ENCODE measurements at places on chromosomes 11 and 22. TPM values are rescaled to one million over a fixed set of nuclear protein-coding genes. Genes with fewer than 3 reads are reported as not detected.

- H3K36me3 ChIP-seq = peaks cover 6% of the 10 kb centered on the region
- H3K27me3 ChIP-seq = no peaks in the 10 kb centered on the region
- no peak for DNase-seq
- H3K27ac ChIP-seq = peak overlapping the region; percentile 87
- H3K4me1 ChIP-seq = peaks cover 26% of the 10 kb centered on the region
These were observed 367.9 kb downstream of the MN1 start for GRCh38 chr22:27433585-27434190.

- peaks cover 4% of the 10 kb centered on the region for H3K4me1 ChIP-seq
- no peak overlapping the region for H3K4me3 ChIP-seq
- H3K36me3 ChIP-seq = peaks cover 7% of the 10 kb centered on the region
- no peaks in the 10 kb centered on the region for H3K27me3 ChIP-seq
These were observed 44.4 kb downstream of the DCDC1 start for GRCh38 chr11:31325160-31325559.

DNA sequence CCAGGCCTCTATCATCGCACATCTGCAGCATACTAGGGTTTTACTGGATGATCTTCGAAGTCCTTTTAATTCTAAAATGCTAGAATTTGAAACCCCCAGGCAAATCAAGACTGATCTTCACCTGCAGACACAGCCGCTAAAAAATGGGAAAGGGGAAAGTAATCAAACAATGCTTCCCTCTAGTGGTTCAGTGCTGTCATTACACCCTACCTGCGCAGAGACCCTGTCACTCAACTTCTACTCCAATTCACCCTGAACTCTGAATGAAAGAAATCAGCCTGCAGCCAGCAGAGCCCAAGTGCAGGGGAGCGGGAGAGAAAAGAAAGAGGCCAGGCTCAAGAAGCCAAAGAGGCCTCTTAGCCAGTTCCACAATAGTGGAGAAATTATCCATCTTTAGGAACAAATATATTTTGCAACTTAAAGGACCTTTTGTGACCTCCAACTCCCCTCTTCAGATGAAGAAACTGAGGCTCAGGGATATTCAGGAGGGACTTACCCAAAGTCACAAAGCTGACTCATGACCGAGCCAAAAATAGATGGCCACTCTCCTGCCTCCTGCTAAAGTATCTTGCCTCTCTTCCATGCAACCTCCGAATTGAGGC is 33.0 kb downstream of the SERGEF start:
- H3K4me1 ChIP-seq = peaks cover 3% of the 10 kb centered on the region
- H3K36me3 ChIP-seq = peaks cover 12% of the 10 kb centered on the region
- DNase-seq = peak; percentile 22
- no peak overlapping the region for H3K4me3 ChIP-seq

The MMP27 gene
- total RNA-seq = not detected

- no peaks in the 10 kb centered on the region for H3K36me3 ChIP-seq
- no peak overlapping the region for H3K27ac ChIP-seq
- DNase-seq = no peak
- no peak overlapping the region for H3K4me3 ChIP-seq
- peaks cover 68% of the 10 kb centered on the region for H3K27me3 ChIP-seq
- no peaks in the 10 kb centered on the region for H3K4me1 ChIP-seq
These were observed 31.2 kb upstream of the PRAME start for GRCh38 chr22:22590136-22590891.

- no peaks in the 10 kb centered on the region for H3K27me3 ChIP-seq
- peaks cover 7% of the 10 kb centered on the region for H3K36me3 ChIP-seq
- H3K4me1 ChIP-seq = peaks cover 15% of the 10 kb centered on the region
- DNase-seq = no peak
- H3K4me3 ChIP-seq = peak overlapping the region; percentile 22
These were observed 74.9 kb downstream of the RPL27A start for GRCh38 chr11:8757533-8757932.

- no peaks in the 10 kb centered on the region for H3K36me3 ChIP-seq
- H3K4me1 ChIP-seq = peaks cover 8% of the 10 kb centered on the region
- H3K27ac ChIP-seq = no peak overlapping the region
- DNase-seq = no peak
- H3K27me3 ChIP-seq = no peaks in the 10 kb centered on the region
These were observed 448.0 kb upstream of the FAT3 start for GRCh38 chr11:91776655-91777054.

GRCh38 chr11:76732643-76733042 is 50.5 kb upstream of the TSKU start:
- no peak overlapping the region for H3K27ac ChIP-seq
- DNase-seq = no peak
- H3K27me3 ChIP-seq = peaks cover 28% of the 10 kb centered on the region
- H3K4me1 ChIP-seq = peaks cover 3% of the 10 kb centered on the region

- H3K4me1 ChIP-seq = no peaks in the 10 kb centered on the region
- H3K4me3 ChIP-seq = no peak overlapping the region
- no peaks in the 10 kb centered on the region for H3K36me3 ChIP-seq
- H3K27ac ChIP-seq = no peak overlapping the region
- no peaks in the 10 kb centered on the region for H3K27me3 ChIP-seq
These were observed 8.5 kb downstream of the ADORA2A start for GRCh38 chr22:24435861-24436371.

DNA sequence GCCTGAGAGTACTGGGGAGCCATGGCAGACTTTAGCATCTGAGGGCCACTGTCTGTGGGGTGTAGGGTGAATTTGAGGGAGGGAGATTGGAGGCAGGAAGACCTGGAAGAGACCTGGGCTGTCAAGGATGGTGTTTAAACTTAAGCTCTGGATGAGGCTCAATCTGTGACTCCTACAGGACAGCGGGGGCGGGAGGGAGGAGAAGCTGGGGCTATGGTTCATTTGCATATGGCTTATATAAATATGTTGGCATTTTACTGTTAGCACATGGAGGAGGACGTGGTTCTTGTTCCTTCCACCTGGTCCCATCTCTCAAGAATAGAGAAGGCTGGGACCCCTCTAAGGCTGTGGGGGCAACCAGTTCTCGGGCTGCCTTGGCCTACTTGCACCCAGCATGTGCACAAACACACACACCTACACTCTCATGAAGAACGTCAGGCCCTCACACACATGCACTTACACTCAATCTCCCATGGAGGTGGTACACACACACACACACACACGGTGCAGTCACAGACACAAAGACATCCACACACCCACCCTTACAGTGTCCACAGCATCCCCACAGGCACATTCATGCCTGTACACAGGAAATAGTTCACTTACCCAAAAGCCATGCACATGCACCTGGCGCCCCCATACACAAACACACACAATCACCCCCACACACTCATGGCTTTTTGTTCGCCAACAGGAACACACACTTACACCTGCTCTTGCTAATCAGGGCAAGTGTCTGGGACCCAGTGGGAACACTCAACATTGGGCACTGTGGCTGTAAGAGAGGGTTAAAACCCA is 81.3 kb downstream of the PDE2A start:
- peaks cover 2% of the 10 kb centered on the region for H3K4me1 ChIP-seq
- no peaks in the 10 kb centered on the region for H3K36me3 ChIP-seq

The PIK3C2A gene
- total RNA-seq = 106 TPM

DNA sequence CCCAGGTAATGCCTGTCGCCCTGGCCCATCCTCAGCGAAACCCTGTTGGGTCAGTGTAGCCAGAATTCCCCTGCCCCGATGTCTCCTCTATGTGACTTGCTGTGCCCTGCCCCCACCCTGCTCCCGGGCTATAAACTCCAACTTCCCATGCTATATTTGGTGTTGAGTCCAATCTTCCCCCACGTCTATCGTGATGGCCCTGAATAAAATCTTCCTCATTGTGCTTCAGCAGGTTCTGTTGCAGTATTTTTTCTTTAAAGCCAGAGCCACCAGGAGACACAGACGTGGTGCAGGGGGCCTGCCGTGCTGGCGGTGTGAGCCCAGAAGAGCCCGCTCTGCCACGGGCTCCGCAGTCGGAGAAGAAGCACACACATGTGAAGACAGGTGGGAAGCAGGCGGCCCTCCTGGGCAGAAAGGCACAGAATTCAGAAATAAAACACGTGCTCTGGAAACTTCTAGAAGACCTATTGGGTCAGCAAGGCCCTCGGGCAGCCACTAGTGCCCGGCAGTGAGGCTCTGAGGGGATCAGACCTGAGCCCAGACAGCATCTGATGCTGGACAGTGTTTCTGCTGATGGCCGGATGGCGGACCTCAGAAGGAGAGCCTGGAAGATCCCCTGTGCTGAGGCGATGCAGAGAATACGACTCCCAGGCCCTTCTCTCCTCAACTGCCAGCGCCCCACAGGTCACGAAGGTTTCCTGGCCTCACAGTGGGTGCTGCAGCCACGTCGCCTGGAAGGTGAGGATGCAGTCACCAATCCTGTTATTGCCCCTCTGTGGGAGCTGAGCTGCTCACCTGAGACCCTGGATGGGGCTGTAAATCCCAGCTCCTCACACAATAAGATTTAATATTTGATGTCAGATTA is 501.9 kb downstream of the BRD1 start:
- peaks cover 27% of the 10 kb centered on the region for H3K27me3 ChIP-seq
- H3K4me3 ChIP-seq = no peak overlapping the region
- DNase-seq = peak; percentile 5
- H3K4me1 ChIP-seq = no peaks in the 10 kb centered on the region
- no peaks in the 10 kb centered on the region for H3K36me3 ChIP-seq

GRCh38 chr22:42910221-42910942 is 53.3 kb upstream of the ARFGAP3 start:
- DNase-seq = no peak
- H3K4me3 ChIP-seq = no peak overlapping the region
- no peak overlapping the region for H3K27ac ChIP-seq
- peaks cover 6% of the 10 kb centered on the region for H3K4me1 ChIP-seq

DNA sequence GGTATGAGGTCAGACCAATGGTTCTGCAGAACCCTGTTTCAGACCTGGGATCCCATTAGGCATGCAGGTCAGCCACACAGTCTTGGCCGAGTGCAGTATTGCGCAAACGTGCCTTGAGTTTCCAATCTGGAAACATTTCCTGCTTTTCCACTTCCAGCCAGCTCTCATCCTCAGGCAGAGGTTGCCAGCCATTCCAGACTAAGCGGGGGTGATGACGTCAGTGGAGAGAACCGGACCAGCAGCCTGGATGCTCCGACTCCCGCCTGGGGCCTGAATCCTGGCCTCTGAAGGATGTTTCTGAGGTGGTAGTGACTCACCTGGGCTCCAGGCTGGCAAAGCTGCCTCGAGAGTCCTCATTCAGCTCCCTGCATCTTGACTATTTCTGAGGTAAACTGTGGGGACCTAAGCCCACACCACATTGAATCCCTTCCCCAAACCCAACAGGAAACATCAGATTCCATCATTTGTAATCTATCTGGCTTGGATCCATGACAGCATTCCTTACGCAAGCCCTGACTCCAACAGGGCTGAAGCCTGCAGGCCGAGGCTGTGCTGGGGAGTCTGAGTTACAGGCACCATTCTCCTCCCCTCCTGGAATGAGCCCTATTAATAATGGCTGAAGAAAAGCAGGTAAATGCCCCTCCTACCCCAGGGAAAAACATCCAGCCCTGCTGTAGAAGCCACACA is 83.0 kb downstream of the ABTB2 start:
- peak overlapping the region; percentile 59 for H3K27ac ChIP-seq
- DNase-seq = no peak
- H3K36me3 ChIP-seq = no peaks in the 10 kb centered on the region
- H3K27me3 ChIP-seq = no peaks in the 10 kb centered on the region

The NEFH gene
- total RNA-seq = 0.69 TPM

The CARD10 gene
- 44.1 TPM for total RNA-seq

The PDE2A gene
- 0.91 TPM for total RNA-seq

- H3K27ac ChIP-seq = no peak overlapping the region
- DNase-seq = no peak
- peaks cover 5% of the 10 kb centered on the region for H3K27me3 ChIP-seq
- H3K4me1 ChIP-seq = peaks cover 3% of the 10 kb centered on the region
- no peaks in the 10 kb centered on the region for H3K36me3 ChIP-seq
These were observed 53.0 kb upstream of the RDX start for GRCh38 chr11:110349138-110349996.

The MS4A13 gene
- not detected for total RNA-seq

GRCh38 chr11:24560324-24560723 is 63.5 kb downstream of the LUZP2 start:
- H3K4me3 ChIP-seq = no peak overlapping the region
- H3K4me1 ChIP-seq = peaks cover 4% of the 10 kb centered on the region
- DNase-seq = no peak
- no peak overlapping the region for H3K27ac ChIP-seq
- no peaks in the 10 kb centered on the region for H3K27me3 ChIP-seq

DNA sequence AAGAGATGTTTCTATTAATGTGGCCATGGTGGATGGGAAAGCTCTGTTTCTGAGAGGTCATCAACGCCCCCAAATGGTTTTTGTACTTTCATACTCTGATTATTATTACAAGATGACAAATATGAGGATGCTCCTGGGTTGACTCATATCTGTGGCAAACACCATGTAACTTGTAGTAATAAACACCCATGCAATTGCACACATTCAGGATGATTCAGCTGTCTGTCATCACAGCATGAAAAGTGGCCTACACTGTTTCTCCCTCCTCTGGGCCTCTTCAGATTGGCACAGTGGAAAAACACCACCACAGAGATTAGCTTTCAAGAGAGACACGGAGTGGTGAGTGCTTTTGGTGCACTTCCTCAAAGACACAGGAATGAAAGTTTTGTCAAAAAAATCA is 85.4 kb downstream of the MTNR1B start:
- H3K4me3 ChIP-seq = no peak overlapping the region
- H3K4me1 ChIP-seq = peaks cover 19% of the 10 kb centered on the region
- no peaks in the 10 kb centered on the region for H3K36me3 ChIP-seq
- H3K27ac ChIP-seq = no peak overlapping the region
- H3K27me3 ChIP-seq = peaks cover 2% of the 10 kb centered on the region

- no peaks in the 10 kb centered on the region for H3K36me3 ChIP-seq
- H3K4me1 ChIP-seq = peaks cover 11% of the 10 kb centered on the region
- H3K4me3 ChIP-seq = no peak overlapping the region
These were observed 91.6 kb downstream of the FAR1 start for GRCh38 chr11:13760115-13760514.

DNA sequence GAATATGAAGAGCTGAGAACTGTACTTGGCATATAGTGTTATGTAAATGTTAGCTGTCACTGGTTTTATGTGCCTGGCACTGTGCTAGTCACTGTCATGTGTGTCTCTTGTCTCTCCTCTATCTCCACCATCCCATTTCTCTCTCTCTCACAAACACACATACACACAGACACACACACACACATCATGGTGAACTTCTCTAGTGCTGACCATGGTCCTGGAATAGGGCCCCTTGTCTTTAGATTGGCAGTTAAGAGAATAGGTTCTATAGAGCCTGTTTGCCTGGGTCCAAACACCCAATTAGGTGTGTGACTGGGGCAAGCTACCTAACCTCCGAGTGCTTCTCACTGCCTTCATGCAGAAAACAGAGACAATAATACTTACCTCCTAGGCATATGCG is 109.7 kb upstream of the NARS2 start:
- H3K36me3 ChIP-seq = peaks cover 20% of the 10 kb centered on the region
- no peak for DNase-seq
- peaks cover 14% of the 10 kb centered on the region for H3K4me1 ChIP-seq
- no peaks in the 10 kb centered on the region for H3K27me3 ChIP-seq
- H3K27ac ChIP-seq = no peak overlapping the region

GRCh38 chr22:20551805-20552442 is 44.5 kb downstream of the MED15 start:
- no peak overlapping the region for H3K4me3 ChIP-seq
- H3K27ac ChIP-seq = no peak overlapping the region
- peaks cover 6% of the 10 kb centered on the region for H3K36me3 ChIP-seq
- no peak for DNase-seq
- H3K27me3 ChIP-seq = no peaks in the 10 kb centered on the region

The KRTAP5-10 gene
- not detected for total RNA-seq

The MGAT3 gene
- total RNA-seq = 28.8 TPM

The TST gene
- total RNA-seq = 41.9 TPM

- H3K27me3 ChIP-seq = no peaks in the 10 kb centered on the region
- peak; percentile 4 for DNase-seq
- H3K4me1 ChIP-seq = no peaks in the 10 kb centered on the region
- H3K27ac ChIP-seq = no peak overlapping the region
- H3K36me3 ChIP-seq = peaks cover 4% of the 10 kb centered on the region
These were observed 462.9 kb downstream of the TBC1D22A start for GRCh38 chr22:47225080-47225930.
